Small intestine (tissue), 16 donors: ENCODE measurements at places on chromosomes 1 and 21.
A peak's percentile ranks its signal among the peaks of the same experiment; 100 is the strongest.

DNA sequence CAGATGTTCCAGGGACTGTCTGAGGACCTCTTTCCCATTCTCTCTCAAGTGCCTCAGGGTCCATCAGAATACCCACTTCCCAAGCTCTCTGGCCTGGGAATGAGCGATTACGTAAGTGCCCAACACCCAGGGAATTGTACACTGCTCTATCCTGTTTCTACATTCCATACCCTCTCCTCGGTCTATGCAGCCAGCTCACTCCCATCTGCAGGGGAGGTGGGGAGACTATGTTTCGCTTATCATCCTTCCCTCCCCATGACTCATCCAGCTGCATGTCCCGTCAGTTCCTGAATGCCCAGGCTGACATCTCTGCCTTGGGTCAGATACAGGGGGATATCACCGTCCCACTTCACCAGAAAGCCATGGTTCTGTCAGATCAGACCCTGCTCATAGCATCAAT lies 34.5 kb upstream of the CD1D start:
- no peak for DNase-seq

- DNase-seq, result peak; percentile 59
Measured at GRCh38 chr1:239260842-239261241, 125.5 kb upstream of the CHRM3 start.

DNA sequence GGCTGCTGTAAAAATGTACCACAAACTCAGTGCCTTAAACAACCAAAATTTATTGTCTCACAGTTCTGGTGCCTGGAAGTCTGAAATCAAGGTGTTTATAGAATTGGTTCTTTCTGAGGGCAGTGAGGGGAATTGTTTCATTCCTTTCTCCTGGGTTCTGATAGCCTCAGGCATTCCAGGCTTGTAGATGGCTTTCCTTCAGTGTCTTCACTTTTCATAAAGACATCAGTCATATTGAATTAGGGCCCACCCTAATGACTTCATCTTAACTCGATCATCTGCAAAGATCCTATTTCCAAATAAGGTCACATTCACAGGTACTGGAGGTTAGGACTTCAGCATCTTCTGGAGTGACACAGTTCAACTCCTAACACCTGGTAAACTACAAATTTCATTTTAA lies 15.0 kb downstream of the CDKN2C start:
- no peak for DNase-seq

- no peak for DNase-seq
Measured at GRCh38 chr1:86993269-86993985, 79.0 kb downstream of the HS2ST1 start.

DNA sequence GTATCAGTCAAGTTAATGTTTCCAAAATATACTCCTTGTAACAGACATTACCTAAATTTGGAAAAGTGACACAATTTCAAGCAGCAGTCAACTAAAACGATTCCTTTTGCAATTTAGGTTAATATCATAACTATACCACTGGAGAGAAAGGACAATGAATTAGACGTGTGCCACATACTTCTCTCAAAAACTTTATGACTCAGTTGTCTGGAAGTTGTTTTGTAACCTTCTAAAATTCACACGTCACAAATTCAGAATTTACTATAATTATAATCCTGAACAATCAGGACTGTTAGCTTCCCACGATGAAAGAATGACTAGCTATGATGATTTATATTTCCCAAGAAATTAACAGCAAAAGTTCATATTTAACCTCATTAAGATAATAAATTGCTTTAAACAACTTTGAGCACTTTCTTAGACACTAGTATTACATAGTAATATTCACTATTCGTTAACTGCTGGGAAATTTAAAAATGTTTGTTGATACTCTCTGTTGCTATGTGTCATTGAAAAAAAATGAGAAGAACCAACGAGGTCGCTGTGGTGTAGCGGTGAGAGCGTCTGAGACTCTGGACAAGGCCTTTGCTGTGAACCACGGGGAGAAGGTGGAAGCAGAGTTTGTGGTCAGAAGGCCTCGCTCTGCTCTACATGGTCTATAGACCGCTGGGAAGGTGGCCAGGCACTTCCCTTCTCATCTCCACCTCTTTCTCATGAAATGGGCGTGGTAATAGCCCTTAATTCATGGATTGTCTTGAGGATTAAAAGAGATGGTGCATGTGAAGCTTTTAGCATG lies 27.9 kb upstream of the BATF3 start:
- peak; percentile 7 for DNase-seq

DNA sequence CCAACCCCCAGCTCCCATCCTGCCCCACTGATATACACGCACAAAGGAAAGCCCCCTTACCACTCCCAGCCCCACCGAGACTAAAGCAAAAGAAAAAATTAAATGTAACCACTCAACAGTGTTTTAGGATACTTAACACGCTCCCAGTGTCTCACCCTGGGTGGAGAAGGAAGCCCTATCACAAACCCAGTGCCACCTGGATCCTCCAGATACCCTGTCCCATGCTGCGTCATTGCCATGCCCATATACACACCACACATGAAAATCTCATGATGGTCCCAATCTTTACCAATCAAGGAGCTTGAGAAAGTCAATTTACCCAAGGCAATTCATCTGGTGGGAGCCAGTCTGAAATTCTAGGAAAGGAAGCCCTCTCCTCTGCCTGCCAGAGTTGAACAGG lies 11.2 kb downstream of the KIAA1614 start:
- no peak for DNase-seq

DNA sequence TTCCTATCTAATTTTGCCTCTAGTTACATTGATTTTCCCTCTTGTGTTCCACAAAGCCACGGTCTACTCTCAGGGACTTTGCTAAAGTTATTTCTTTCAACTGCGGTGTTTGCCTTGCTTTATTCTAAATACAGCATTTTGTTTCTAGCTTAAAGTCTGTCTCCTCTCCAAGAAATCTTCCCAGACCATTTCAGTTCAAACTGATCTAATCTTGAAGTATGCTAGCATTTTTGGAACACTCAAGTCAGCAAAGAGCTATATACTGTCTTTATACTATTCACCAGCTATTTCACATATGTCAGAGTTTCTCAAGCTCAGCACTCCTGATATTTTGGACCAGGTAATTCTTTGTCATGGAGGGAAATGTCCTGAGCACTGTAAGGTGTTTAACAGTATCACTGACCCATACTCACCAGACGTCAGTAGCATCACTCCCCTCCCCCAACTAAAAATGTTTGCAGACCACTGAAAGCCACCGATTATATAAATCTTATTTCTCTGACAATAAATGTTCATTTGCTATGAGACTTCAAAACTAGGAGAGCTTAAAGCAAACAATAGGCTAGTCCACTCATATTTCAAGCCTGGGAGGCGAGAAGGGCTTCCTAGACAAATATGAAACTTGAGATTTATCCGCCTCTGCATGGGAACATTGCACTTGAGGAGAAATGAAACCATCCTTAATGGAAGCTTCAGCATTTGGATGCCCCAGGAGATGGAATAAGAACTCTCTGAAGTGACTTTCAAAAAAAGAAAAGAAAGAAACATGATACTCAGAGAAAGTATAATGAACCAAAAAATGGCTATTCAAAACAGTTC lies 81.1 kb downstream of the KIAA0319L start:
- DNase-seq, result no peak

- DNase-seq, result peak; percentile 39
Measured at GRCh38 chr1:113874012-113874879, 2.7 kb upstream of the PTPN22 start.

DNA sequence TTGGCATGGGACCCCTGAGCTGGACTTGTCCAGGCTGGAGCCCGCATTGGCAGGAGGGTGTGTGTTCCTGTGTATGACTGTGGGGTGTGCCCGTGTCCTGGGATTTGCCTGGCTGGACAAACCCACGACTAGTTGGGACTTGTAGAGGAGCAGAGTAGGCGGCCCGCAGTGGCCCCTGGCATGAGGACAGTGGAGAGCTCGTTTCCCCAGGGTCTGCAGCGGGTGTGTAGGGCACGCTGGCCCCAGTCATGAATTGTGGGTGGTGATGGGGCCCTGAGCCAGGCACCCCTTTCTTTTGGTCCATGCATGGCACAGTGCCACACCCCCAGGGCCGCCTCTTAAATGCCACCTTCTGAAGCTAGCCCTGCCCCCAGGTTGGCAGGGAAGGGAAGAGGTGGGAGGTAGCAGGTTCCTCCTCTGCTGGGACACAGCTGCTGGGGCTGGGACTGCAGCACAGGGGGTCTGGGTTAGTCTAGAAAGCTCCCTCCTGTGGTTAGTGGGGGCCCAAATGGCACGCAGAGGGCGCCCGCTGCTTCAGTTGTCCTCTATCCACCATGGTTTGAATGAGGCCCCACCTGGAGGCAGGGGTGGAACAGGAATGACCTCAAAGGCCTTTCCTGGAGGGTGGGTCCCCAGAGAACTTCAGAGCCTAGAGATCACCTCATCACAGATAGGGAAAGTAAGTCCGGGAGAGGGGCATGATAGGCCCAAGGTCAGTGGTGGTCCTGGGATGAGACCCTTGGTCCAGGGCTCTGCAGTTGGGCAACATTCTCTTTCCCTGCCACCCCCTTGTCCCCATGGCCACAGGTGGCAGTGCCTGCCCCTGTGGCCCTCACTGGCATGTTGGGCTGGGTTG lies 4.1 kb downstream of the CROCC start:
- no peak for DNase-seq

DNA sequence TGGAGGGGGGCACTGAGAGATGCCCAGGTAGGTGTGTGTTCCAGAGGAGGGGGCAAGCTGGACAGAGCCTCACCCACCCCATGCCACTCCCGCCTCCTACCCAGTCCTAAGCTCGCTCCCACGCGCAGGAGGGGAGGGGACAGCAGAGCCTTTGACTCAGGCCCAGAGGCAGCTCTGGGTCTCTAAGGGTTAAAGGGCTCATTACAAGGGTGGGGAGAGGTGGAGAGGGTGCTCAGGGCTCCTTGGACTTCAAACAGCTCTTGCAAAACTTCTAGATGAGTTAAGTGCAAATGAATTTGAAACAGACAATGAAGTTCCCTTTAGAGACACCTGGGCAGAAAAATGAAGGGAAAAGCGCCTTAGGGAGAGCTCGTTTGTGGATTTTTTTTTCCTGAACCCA lies 104.2 kb upstream of the CASZ1 start:
- peak; percentile 87 for DNase-seq

- DNase-seq, result no peak
Measured at GRCh38 chr1:184716158-184716557, 38.5 kb downstream of the EDEM3 start.

DNA sequence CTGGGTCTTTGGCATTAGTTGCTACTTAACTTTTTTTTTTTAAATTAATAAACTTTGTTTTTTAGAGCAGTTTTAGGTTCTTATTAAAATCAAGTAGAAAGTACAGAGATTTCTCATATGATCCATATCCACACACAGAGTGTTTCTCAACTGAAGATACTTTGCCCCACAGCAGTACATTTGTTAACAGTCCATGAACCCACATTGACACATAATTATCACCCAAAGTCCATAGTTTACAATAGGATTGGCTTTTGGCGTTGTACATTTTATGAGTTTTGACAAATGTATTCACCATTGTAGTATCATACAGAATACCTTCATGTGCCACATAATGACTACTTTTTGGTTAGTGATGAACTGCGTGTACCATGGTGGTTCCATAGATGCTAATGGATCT lies 106.8 kb downstream of the ADGRL2 start:
- DNase-seq, result peak; percentile 74

- no peak for DNase-seq
Measured at GRCh38 chr21:28734522-28735175, 258.0 kb downstream of the LTN1 start.

DNA sequence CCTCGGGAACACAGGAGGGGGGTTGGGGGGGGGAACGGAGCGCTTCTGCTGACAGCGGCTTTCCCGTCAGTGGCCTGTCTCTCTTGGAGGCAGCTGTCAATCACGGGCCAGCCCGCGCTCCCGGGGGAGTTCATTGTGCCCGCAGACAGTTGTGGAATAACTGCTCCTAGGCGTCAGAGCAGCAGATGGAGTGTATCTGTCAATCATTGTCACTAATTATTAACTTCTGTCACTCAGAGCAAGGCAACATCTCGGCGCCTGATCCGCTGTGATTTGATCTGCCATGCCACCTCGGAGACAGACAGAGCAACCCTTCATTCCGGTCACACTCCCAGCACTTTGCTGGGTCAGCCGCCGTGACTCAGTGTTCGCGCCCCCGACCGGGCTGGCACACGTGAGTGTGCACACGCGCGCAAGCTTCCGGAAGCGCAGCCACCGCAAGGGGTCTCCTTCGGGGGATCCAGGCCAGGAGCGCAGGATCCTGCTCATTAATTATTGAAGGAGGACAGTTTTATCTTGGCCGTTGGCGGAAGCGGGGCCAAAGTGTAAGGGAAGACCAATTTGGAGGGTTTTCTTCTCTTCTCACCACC lies 75.8 kb downstream of the RRAGC start:
- peak; percentile 4 for DNase-seq

DNA sequence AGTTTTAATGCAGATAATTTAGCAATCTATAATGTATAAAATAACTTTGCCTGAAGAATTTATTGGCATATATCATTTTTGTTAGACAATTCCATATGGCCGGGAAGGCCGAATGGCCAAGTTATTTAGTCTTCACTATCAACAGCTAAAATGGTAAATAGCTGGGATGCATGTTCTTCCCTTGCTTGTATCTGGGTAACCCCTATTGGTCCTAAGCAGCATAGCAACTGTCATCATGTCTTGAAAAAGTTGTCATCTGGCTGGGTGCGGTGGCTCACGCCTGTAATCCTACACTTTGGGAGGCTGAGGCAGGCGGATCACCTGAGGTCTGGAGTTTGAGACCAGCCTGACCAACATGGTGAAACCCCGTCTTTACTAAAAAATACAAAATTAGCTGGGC lies 340.0 kb upstream of the DPYD start:
- no peak for DNase-seq

DNA sequence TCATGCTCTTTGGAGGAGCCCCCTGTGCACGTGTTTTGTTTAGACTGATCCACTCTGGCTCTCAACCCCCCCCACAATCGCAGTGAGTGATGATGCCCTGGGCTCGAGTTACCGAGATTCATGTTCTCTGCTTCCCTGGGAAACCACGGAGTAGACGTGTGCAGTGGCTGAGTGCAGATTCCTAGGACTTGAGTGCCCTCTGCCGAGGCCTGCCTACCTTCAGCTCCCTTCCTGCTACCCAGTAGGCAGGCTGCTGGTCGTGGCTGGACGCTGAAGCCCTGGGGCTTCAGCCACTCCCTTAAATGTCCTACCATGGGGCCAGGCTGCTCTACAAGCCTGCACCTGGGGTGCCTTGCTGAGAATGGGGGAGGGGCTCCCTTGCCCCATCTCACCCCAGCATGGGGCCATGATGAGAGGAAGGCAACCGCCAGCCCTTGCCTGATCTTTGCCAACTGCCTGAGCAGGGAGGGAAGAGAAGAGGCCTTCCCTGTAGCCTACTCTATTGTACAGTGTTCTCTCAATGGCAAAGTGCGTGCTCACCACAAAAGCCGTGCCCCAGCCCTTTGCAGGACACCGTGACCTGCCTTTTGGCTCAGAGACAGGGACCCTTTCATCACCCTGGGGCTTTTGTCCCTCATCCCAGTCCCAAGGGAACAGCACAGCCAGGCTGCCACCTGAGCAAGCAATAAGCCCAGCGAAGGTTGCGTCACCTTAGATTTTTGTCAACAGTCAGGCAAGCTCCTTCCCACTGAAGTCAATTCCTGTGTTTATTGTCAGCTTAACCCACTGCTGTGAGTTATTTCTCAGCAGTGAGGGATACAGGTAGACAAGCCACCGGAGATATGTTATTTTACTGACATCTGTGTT lies 4.1 kb upstream of the GRIK3 start:
- DNase-seq, result peak; percentile 15

- DNase-seq, result no peak
Measured at GRCh38 chr1:67191668-67192520, 25.6 kb downstream of the IL23R start.

- no peak for DNase-seq
Measured at GRCh38 chr1:62090016-62090415, 104.6 kb upstream of the L1TD1 start.

- no peak for DNase-seq
Measured at GRCh38 chr1:84773195-84773594, 82.9 kb upstream of the SSX2IP start.

GRCh38 chr1:150362721-150363425 lies 1.1 kb upstream of the RPRD2 start:
- DNase-seq, result no peak
